ENCODE measurements at places on chromosomes 2 and 18. TPM values are rescaled to one million over a fixed set of nuclear protein-coding genes. Genes with fewer than 3 reads are reported as not detected.

Gene AQP12B
- total RNA-seq: not detected

Gene TEX261
- 43.8 TPM for total RNA-seq

Gene TEX44
- not detected for total RNA-seq

Gene TGFA
- 15.3 TPM for total RNA-seq

Gene CENPA
- 38.5 TPM for total RNA-seq

Gene SERPINB13
- total RNA-seq: not detected

Gene IL1RN
- 21.2 TPM for total RNA-seq

Gene PTH2R
- total RNA-seq: not detected

Gene ALPI
- total RNA-seq: not detected

Gene SALL3
- not detected for total RNA-seq

Gene SMAD2
- total RNA-seq: 132 TPM

Gene TFCP2L1
- not detected for total RNA-seq

Gene MDH1
- total RNA-seq: 415 TPM

Gene ANTXR1
- total RNA-seq: 12.7 TPM

Gene GAL3ST2
- 0.72 TPM for total RNA-seq

Gene TBR1
- not detected for total RNA-seq

Gene FBXO36
- total RNA-seq: 2.8 TPM

Gene GKN1
- total RNA-seq: not detected

Gene PRKD3
- 38.4 TPM for total RNA-seq
